ENCODE measurements at places on chromosomes 6 and 20. TPM values are rescaled to one million over a fixed set of nuclear protein-coding genes. Genes with fewer than 3 reads are reported as not detected.

The SAMD3 gene
- 0.54 TPM for total RNA-seq

The GDAP1L1 gene
- total RNA-seq: not detected

The EYS gene
- total RNA-seq: under 0.01 TPM

The PRRT1 gene
- total RNA-seq: 0.27 TPM

The COL9A1 gene
- total RNA-seq: not detected

The FUCA2 gene
- total RNA-seq: 7.8 TPM

The SLC23A2 gene
- total RNA-seq: 21.0 TPM

The KHDRBS2 gene
- 6.5 TPM for total RNA-seq

The SLPI gene
- total RNA-seq: not detected

The OPRM1 gene
- under 0.01 TPM for total RNA-seq

The TRIM40 gene
- total RNA-seq: under 0.01 TPM

The PTCRA gene
- under 0.01 TPM for total RNA-seq

The GMNN gene
- 13.5 TPM for total RNA-seq

The LKAAEAR1 gene
- 5.7 TPM for total RNA-seq

The CGA gene
- not detected for total RNA-seq

The FOXC1 gene
- total RNA-seq: under 0.01 TPM

Measured in hematopoietic multipotent progenitor cell (in vitro differentiated cells).